ENCODE measurements at places on chromosomes 7 and 10. TPM values are rescaled to one million over a fixed set of nuclear protein-coding genes. Genes with fewer than 3 reads are reported as not detected.

STRA8 gene
- not detected for total RNA-seq

HOXA5 gene
- total RNA-seq: not detected

FMC1 gene
- 3.9 TPM for total RNA-seq

AOC1 gene
- total RNA-seq: not detected

ATRNL1 gene
- 0.22 TPM for total RNA-seq

PVRIG gene
- 72.8 TPM for total RNA-seq

KLLN gene
- total RNA-seq: 1.1 TPM

WNT16 gene
- not detected for total RNA-seq

MAGI2 gene
- 0.07 TPM for total RNA-seq

GPER1 gene
- not detected for total RNA-seq

ADARB2 gene
- total RNA-seq: 0.37 TPM

CXCL12 gene
- not detected for total RNA-seq

NME8 gene
- total RNA-seq: not detected

LIPF gene
- not detected for total RNA-seq

NSUN5 gene
- total RNA-seq: 54.3 TPM
